Left ventricle myocardium inferior (tissue), 1 donor: ENCODE measurements at places on chromosomes 12 and 14.

DNA sequence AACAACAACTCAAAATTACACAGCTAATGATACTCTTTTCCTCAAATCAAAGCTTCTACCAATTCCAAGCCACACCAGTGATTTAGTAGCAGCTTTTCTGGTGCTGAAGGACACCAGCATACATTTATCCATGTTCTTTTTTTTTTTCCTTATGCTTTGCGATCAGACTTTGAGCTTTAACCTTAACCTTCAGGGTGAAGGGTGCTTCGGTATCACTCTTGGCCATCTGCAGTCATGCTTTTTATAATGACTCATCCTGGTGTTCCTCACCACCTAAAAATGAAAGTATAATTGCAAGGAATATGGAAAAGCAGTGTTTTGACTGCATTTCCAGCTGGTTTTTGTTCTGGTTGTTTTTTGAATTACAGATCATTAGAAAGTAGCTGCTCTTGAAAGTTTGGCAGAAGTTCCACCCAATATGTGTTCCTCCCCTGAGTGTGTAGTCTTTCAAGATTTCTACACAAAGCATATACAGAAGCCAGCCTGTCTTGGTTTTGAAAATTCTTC lies 1.3 kb upstream of the SLC41A2 start:
- no peak for DNase-seq
- H3K27me3 ChIP-seq: peaks cover 46% of the 10 kb centered on the region
- H3K27ac ChIP-seq: no peak overlapping the region
- no peaks in the 10 kb centered on the region for H3K36me3 ChIP-seq
- peak overlapping the region; percentile 87 for H3K4me3 ChIP-seq

DNA sequence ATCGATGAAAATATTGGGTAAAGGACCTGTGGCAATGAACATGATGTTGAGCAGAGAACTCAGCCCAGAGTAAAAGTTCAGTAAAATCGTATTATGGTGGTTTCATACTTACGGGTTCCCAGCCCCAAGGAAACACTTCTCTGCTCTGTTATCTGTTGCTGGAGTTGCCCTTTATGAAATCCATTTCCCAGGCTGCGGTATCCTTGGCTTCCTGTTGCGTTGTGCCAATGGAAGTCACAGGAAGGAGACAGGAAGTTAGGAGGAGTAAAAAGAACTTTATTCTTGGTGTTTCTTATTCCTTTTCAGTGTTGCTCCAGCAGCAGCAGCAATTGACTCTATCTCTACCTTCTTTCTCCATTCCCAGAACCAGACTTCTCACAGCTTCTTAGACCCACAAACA lies 965.2 kb downstream of the VRK1 start:
- no peaks in the 10 kb centered on the region for H3K36me3 ChIP-seq
- no peaks in the 10 kb centered on the region for H3K4me1 ChIP-seq
- no peak overlapping the region for H3K27ac ChIP-seq
- peaks cover 24% of the 10 kb centered on the region for H3K27me3 ChIP-seq

GRCh38 chr14:75757644-75758402 lies 96.8 kb downstream of the TTLL5 start:
- peaks cover 4% of the 10 kb centered on the region for H3K4me1 ChIP-seq
- peaks cover 5% of the 10 kb centered on the region for H3K36me3 ChIP-seq
- H3K4me3 ChIP-seq: no peak overlapping the region
- no peaks in the 10 kb centered on the region for H3K27me3 ChIP-seq
- peak overlapping the region; percentile 25 for H3K27ac ChIP-seq
- DNase-seq: no peak

GRCh38 chr14:101152855-101153254 lies 249.3 kb upstream of the RTL1 start:
- H3K27me3 ChIP-seq: peaks cover 64% of the 10 kb centered on the region
- H3K4me3 ChIP-seq: no peak overlapping the region
- H3K27ac ChIP-seq: no peak overlapping the region
- no peak for DNase-seq
- no peaks in the 10 kb centered on the region for H3K4me1 ChIP-seq
- H3K36me3 ChIP-seq: no peaks in the 10 kb centered on the region

DNA sequence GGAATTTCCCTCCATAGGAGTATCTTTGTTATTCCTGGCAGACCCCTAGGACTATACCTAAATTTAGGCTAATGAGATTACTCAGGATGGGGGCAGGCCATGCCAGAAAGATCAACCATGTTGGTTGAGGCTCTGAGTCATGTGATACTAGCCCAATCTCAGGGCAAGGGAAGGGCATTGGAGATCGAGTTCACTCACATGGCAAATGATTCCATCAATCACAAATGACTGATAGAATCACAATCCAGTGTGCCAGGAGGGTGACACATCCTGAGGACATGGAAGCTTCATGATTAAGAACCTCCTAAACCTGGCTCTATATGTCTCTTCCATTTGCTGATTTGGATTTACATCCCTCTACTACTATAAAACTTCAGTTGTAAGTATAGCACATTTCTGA lies 182.3 kb downstream of the NTF3 start:
- DNase-seq: no peak
- H3K4me3 ChIP-seq: no peak overlapping the region
- H3K4me1 ChIP-seq: no peaks in the 10 kb centered on the region

DNA sequence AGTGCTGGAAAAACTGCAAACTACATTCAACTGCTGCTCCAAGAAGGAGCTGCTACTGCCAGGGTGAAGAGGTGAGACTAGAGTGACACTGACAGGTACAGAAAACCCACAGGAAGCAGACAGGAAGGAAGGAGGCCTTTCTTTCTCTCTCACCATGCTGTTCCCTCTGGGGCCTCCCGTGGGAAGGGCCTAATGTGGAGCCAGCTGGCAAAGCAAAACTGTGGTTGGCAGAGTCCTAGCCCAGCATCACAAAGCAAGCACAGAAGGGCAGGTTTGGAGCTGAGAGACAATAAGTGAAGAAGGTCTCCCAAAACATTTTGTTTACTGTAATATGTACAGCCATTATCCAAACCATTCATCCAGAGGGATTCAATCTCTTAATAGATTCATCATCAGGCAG lies 122.5 kb upstream of the MAX start:
- peaks cover 28% of the 10 kb centered on the region for H3K4me1 ChIP-seq
- no peak overlapping the region for H3K4me3 ChIP-seq
- H3K27me3 ChIP-seq: no peaks in the 10 kb centered on the region
- no peaks in the 10 kb centered on the region for H3K36me3 ChIP-seq

DNA sequence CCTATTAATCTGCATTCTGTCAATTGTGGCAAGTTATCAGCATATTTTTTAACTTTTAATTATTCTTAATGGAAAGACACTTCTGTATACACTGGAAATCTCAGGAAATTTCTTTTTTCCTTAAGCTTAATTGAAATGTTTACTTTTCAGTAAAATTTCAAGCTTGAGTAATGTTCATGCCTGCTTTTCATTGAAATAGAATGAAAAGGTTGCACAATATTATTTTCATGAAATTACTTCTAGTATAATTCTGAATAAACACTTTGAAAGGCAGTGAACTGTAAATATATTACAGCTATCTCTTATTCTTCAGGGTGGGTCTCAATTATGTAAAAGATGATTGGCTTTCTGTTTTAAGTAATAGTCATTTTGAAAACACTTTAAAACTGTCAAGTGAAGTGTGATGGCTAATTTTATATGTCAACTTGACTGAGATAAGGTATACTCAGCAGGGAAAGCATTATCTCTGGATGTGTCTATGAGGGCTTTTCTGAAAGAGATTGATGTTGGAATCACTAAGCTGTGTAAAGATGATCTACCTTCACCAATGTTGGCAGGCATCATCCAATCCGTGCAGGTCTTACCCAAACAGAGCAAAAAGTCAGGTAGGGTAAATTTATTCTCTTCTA lies 29.9 kb downstream of the CLEC2D start:
- peaks cover 12% of the 10 kb centered on the region for H3K36me3 ChIP-seq
- H3K27ac ChIP-seq: peak overlapping the region; percentile 66
- no peak for DNase-seq
- no peak overlapping the region for H3K4me3 ChIP-seq

DNA sequence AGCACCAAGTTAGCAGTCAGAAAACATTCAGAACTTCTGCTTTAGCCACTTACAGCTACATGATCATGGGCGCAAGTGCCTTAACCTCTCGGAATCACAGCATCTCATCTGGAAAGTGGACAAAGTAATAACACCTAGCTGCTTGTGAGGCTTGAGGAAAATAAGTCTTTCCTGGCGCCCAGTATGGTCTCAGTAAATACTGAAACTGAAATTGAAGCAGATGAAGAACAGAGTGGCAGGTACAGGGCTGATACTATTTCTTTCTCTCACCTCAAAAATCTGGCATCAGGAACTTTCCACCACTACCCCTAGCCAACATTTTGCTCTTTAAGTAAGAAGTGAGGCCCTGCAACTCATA lies 129.7 kb upstream of the FUT8 start:
- H3K4me3 ChIP-seq: peak overlapping the region; percentile 49
- H3K4me1 ChIP-seq: peaks cover 15% of the 10 kb centered on the region
- H3K27me3 ChIP-seq: peaks cover under 1% of the 10 kb centered on the region
- H3K27ac ChIP-seq: peak overlapping the region; percentile 61
- DNase-seq: no peak
- no peaks in the 10 kb centered on the region for H3K36me3 ChIP-seq

DNA sequence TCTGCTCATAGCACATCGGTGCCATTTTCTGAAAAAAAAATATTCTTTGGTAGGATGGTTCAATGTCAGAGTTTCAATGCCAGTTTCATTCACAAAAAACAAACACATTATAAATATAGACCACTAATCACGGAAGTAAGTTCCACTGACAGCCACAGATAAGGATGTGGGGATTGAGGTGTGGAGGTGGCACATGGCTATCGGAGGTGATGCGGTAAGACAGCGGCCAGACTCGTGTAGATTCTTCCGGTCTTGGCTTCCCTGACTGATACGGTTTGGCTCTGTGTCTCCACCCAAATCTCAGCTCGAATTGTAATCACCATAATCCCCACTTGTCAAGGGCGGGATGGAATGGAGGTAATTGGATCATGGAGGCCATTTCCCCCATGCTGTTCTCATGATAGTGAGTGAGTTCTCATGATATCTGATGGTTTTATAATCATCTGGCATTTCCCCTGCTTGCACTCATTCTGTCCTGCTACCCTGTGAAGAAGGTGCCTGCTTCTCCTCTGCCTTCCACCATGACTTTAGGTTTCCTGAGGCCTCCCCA lies 693.4 kb downstream of the VRK1 start:
- no peaks in the 10 kb centered on the region for H3K36me3 ChIP-seq
- H3K27ac ChIP-seq: no peak overlapping the region
- DNase-seq: no peak
- H3K4me1 ChIP-seq: no peaks in the 10 kb centered on the region
- H3K4me3 ChIP-seq: no peak overlapping the region

GRCh38 chr14:94398182-94398479 lies 9.7 kb upstream of the SERPINA1 start:
- no peak overlapping the region for H3K4me3 ChIP-seq
- H3K36me3 ChIP-seq: no peaks in the 10 kb centered on the region
- no peak overlapping the region for H3K27ac ChIP-seq
- H3K4me1 ChIP-seq: no peaks in the 10 kb centered on the region

GRCh38 chr12:92603741-92604432 lies 98.9 kb upstream of the PLEKHG7 start:
- no peaks in the 10 kb centered on the region for H3K27me3 ChIP-seq
- no peak overlapping the region for H3K27ac ChIP-seq
- H3K4me3 ChIP-seq: no peak overlapping the region
- no peaks in the 10 kb centered on the region for H3K36me3 ChIP-seq
- no peaks in the 10 kb centered on the region for H3K4me1 ChIP-seq

DNA sequence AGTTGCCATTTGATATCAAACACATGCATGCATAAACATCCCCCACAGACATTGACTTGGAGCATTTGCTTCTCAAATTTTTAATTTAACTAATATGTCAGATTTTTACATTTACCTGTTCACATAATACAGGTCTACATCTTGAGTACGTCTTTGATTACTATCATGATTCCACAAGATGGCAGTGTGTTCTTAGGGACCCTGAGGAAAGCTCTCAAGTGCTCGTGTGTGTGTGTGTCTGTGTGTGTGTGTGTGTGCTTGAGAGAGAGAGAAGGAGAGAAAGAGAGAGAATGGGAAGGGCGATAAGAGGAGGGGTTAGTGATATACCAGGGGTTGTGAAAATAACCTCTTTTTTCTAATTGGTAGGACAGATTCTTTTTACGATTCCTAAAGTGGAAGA lies 167.1 kb upstream of the OR4E1 start:
- no peak overlapping the region for H3K27ac ChIP-seq
- no peaks in the 10 kb centered on the region for H3K36me3 ChIP-seq
- no peak for DNase-seq
- no peak overlapping the region for H3K4me3 ChIP-seq

GRCh38 chr14:100903672-100904185 lies at the start of gene RTL1:
Gene RTL1, minus strand, starts transcription at chr14:100903722. Its CDS starts 18,934 bp downstream, at chr14:100884788.
- H3K27me3 ChIP-seq: peaks cover 98% of the 10 kb centered on the region
- H3K27ac ChIP-seq: no peak within 1 kb of the TSS
- H3K36me3 ChIP-seq: no peaks in the 10 kb centered on the region
- no peak for DNase-seq
- H3K4me3 ChIP-seq: peak within 1 kb of the TSS; percentile 33

- no peaks in the 10 kb centered on the region for H3K36me3 ChIP-seq
- no peak for DNase-seq
- H3K4me3 ChIP-seq: no peak overlapping the region
Measured at GRCh38 chr12:109773384-109774011, 59.7 kb downstream of the TRPV4 start.
